ENCODE measurements at places on chromosomes 4 and X. TPM values are rescaled to one million over a fixed set of nuclear protein-coding genes. Genes with fewer than 3 reads are reported as not detected.

CXorf49 gene
- total RNA-seq, result not detected

SLC49A3 gene
- 13.6 TPM for total RNA-seq

DNA sequence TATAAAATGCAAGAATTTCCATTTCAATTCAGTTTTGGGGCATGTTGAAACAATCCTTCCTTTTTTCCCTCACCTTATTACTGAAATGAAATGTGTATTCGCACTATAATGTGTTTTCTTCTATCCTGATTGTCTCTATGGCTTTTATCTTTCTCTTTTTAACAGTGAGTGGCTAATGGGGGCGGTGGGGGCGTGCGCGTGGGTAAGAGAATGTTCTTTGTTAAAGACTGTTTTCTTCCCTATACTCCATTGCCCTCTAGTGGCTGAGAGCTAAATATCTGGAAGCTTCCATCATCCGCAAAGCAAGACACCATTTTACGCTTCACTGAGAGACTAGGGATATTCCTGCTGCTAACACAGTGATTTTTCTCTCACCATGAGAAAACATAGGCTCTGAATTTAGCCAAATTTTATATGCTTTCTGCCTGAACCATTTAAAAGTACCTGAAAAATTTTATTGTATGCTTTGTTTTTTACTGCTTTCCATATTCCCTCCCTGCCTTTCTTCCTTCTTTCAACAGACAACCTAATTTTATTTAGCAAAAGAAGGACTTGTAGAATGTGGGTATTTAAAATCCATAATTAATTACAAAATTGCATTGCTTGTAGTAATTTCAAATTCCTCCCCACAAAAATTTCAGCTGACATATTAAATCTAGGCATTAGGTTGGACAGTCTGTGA lies 194.0 kb downstream of the GASK1B start:
- peak; percentile 51 for DNase-seq

DNA sequence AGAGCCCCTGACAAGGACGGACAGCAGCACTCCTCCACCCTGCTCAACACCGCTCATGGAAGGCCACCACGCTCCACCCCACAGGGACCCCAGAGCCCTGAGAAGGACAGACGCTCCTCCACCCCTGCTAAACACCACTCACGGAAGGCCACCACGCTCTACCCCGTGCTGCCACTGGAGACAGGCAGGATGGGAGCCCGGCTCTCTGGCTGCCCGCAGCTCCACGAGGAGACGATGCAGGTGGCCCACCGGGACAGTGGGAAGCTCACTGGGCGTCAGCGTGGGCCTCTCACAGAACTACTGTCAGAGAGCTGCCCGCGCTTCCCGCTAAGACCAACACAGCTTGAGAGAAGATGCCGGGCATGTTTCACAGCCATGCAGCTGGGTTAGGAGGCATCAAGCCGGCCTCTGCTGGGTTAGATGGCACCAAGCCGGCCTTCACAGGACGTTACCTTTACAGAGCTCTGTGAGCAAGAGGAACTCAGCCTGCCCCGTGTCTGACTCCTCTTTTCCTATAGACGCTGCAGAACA lies 20.8 kb downstream of the GAK start:
- no peak for DNase-seq

- DNase-seq, result peak; percentile 64
Measured at GRCh38 chr4:165874072-165874790, 1.2 kb downstream of the TLL1 start.

- no peak for DNase-seq
Measured at GRCh38 chr4:72602396-72603376, 33.7 kb upstream of the ADAMTS3 start.
